ENCODE measurements at places on chromosomes 1 and 21.

GRCh38 chr1:218572050-218572449 lies 226.9 kb downstream of the TGFB2 start:
- DNase-seq = no peak

GRCh38 chr1:54819733-54820132 lies 18.6 kb upstream of the TTC22 start:
- no peak for DNase-seq

GRCh38 chr1:16162163-16162822 lies 6.4 kb upstream of the EPHA2 start:
- no peak for DNase-seq

GRCh38 chr1:92464588-92465255 lies 22.0 kb downstream of the GFI1 start:
- no peak for DNase-seq

DNA sequence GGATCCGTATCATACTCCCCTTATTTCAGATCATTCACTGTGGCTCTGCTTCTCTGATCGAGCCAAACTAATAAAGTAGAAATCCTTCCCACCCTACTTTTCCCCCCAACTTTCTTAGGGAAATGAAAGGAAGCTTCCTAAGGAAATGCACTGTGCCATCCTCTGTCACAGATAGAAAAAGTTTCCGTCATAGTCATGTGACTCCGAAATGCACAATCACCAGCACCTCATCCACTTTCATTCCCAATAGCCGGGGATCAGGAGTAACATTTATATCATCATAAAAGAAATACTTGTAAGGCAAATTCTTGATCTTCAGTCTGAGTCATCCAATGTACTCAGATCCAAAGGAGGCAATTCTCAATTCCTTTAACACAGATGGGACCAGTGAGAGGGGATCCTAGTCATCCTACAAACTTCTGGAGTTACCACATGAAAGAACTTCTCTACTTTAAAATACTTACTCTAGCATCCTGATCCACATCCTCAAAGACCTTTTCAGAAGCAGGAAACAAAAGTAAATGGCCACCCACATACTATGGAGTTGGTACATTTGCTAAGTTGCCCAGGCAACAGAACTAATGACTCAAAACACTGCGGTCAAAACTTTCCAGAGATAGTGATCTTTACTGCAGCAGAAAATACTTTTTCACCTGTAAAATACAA lies 97.8 kb upstream of the ZC3H11B start:
- DNase-seq = no peak

DNA sequence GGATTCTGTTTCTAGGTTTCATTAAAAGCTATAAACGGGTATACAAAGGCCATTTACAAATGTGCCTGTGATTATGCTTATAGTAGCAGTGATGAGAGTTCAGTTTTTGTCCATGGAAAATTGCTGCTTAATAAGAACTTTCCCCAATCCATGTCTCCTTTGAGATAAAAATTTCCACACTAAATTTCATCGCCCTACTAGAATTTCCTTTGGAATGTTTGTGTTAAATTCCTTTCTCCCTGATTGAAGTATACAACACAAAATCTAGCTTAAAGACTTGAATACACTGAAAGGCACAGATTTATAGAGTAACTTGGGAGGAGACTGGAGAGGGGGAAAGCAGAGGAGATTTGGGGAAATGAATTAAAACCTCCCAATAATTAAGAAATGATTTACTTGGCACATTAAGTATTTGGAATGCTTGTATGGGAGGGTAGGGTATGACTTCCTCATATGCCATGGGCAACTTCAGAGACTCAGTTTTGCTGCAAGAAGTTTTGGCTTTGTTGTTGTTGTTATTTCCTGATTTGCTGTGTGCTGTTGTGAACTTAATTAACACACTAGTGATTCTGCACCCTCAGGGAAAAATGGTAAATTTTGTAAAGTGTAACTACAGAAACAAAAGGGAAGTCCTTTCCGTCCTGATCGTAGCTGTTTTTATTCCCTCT lies 157.6 kb upstream of the LMO4 start:
- DNase-seq = no peak

- DNase-seq = no peak
Observed at GRCh38 chr1:10168912-10169514, 41.4 kb upstream of the KIF1B start.

- no peak for DNase-seq
Observed at GRCh38 chr1:15618655-15619525, 1.6 kb downstream of the DDI2 start.

DNA sequence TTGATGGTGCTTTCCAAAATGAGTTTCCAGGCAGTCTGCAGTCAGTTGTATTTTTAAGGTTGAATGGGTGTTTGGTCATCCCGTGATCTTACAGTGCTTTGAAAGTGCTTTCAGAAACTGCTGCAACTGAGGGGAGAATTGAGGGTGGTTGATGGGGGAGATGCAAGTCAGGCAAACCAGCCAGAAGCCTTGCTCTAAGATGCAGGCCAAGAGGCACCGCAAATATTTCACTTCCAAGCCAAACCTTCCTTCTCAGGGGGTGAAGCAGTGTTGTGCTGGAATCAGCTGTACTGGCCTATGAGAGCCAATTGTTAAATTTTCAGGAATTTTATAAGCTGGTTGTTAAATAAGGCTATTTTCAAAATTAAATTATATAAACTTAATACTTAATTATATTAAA lies 151.6 kb downstream of the KCNJ6 start:
- no peak for DNase-seq

DNA sequence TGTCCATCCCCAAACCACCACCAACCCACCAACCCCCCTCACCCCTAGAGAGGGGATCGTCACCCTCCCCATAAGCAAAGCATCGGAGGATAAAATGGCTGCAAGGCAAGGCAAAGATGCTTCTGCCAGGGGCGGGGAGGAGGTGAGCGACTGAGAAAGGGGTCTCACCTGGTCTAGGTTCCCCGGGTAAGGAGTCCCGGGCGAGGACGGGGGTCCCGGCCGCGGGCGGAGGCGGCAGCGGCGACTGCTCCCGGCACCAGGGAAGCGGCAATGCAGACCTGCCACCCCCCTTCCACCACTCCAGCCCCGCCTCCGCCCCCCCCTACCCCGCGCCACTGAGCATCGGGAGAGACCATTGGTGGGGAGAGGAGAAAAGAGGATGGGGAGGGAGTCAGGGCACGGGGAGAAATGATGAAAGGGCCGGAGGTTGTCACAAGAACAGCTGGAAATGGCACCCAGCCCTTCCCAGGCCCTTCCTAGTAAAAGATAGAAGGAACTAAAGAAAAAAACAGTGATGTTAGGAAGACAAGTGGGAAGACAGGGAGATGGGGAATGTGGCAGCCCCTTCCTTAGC lies at the start of gene SV2A:
SV2A (minus strand) TSS at position 274 of the 574 bp plus-strand sequence. CDS start 4,004 bp downstream, outside the sequence.
- DNase-seq = peak; percentile 80

DNA sequence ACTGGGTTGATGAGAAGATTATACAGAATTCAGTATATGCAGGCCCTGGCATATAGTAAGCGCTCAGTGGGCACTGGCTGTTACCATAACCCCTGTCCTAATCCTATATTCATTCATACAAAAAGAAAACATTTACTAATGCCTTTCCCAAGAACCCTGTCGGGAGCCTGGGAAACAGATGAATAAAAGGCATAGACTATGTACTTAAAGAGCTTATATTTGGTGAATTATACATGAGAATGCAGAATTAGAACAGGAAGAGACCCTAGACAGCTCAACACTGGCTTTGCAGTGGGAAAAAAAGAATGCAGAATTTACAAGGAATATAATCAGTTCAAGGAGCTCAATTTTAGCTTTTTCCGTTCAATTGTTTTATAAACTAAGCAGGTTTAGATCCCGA lies 10.9 kb downstream of the AK2 start:
- no peak for DNase-seq

GRCh38 chr21:14917762-14918161 lies 147.0 kb downstream of the NRIP1 start:
- no peak for DNase-seq

DNA sequence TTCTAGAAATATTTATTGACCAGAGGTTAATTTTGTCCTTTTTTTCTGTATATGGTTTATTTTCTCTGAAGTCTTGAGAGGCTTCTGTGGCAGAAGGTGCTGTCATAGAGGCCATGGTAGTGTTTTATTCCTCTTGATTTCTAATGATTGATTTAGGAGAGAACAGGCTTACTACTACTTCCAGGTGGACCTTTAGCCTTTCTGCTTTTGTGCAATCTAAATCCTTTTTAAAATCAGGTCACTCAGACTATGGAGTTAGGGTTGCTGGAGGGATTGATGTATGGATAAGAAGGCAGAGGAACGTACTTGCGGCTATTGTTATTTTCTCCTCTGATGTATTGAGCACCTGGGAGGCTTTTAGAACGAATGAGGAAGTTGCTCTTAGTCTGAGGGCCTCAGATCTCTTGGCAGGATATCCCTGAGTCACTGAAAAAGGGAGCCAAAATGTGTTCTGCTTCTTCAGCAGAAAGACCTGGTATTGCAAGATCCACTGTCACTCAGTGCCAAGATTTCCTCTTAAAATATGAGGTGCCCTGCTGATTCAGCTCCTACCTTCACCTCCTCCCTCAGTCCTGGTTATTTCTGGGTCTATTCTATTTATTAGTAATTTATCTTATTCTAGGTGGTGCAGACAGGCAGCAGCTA lies 277.4 kb downstream of the ZNF648 start:
- no peak for DNase-seq

DNA sequence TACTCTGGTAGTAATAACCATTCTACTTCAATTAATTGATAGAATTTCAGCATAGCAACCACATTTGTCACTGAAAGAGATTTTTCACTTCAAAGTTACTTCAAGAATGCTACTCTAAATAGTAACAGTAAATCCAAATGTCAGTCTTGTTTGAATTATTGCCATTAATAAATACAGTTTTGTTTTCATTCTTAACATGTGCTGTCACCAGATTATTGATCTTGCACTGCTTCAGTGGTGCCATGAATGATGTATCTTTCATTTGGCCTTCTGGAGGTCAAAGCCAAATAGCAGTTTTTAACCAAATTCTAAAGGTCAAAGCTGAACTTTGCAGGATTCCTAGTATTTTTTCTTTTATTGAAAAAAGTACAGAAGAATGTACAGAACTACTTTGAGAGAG lies 199.5 kb downstream of the PATJ start:
- DNase-seq = no peak

- DNase-seq = no peak
Observed at GRCh38 chr1:49226758-49227157, 450.1 kb upstream of the BEND5 start.

DNA sequence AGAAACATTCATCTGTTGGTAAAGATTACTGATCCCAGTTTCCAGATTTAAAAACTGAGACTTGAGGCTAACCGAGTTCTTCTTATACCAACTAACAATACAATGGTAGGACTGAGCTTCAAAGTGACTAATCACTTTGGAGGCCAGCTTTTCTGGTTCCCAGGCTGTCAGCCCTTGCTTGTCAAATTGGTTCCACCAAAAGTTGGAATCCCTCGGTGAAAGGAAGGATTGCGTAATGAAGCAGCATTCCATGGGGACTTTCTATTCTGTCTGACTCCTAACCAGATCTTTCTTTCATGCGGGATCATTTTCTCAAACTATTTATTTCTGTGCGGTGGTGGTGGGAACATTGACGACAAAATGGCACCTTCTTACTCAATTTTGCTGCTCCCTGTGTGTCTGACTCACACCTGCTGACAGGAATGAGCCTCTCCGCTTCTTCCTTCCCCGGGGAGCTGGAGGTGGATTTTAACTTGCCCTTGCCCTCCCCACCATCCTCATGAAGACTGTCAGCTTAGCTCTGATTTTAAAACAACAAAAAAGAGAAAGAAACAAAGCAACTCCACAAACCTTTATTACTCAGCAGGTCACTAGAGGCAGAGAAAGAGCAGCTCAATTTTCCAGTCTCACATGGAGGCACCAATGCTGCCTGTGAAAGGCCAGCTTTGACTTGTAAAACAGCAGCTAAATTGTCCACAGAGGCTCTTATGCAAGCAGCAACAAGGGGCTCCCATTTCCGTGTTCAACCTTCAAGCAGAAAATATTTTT lies 32.9 kb upstream of the RASAL2 start:
- DNase-seq = peak; percentile 36

- DNase-seq = no peak
Observed at GRCh38 chr1:235101558-235102258, 26.9 kb downstream of the TOMM20 start.

DNA sequence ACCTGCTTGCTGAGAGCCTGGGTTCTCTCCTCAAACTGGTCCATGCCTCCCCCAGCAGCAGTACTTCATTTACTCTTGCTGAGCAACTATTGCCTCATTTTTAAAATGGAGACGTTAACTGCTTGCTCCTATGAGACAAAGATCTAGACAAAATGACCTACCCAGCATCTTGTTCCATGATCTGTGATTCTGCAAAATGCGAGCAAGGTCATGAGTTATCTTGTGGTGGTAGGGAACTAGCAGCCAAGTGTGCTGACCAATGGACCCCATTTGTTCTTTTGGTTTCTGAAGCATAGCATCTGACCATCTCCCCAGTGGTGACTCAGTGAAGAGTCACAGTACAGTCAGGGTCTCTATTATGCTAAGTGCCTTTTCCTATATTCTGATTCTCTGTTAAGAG lies 40.4 kb downstream of the TBX15 start:
- no peak for DNase-seq

GRCh38 chr1:85359874-85360721 lies 83.7 kb upstream of the BCL10 start:
- no peak for DNase-seq

DNA sequence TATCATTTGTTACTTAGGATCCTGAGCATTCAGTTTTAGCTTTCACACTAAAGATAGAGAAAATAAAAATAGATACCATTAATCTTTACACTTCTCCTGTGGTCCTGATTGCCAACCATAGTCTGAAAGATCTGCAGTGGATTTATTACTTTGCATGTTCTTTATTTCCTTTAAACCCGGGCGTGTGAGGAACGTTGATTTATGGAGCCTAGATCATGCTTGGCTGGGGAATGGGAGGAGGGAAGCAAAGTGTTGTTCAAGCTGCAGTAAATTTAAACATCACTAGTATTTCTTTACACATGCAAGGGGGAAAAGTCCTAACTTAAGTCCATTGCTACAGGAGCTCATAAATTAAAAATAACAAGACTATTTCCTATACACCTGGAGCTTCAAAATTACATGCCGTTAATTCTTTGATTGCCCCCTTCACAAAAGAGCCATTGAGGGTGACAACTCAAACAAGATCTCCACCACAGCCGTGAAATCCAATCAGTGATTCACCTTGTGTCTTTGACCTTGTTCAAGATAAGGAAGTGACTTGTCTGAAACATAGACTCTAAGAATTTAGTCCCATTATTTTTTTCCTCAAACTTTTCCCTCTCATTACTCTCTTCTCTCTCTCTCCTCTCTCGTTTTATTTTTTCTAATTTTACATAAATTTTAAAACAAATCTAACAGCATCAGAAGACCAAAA lies 282.7 kb downstream of the KIF26B start:
- DNase-seq = no peak

DNA sequence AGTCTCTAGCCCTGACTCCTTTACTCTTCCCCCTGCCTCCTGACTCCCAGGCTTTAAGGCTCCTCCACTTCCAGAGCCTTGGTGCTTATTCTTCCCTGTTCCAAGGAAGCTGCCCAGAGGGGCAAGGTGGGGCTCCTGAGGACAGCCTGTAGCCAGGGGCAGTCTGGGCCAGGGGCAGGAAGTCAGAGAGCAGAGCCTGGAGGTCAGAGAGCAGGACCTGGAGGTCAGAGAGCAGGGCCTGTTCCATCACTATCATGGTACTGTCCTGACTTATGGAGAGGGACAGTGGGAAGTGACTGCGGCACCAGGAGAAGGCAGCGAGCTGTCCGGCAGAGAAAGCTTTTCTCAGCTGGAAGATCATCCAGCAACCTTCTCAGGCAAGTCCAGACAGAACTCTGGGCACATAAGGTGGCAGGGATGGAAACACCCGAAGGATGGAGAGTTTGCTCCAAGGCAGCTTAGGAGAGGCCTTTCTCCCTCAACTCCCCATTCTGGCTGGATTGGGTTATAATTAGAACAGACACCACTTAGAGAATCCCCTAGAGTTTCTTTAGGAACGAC lies 25.0 kb downstream of the PLXNA2 start:
- DNase-seq = no peak

GRCh38 chr1:165463978-165464377 lies 19.1 kb upstream of the RXRG start:
- no peak for DNase-seq
